ENCODE measurements at places on chromosomes 4 and X.

GRCh38 chrX:129540068-129540653 lies at the start of gene OCRL:
Gene OCRL (plus strand): TSS chrX:129540259. CDS start chrX:129540440, 181 bp downstream.
- peak; percentile 68 for DNase-seq

- no peak for DNase-seq
Measured at GRCh38 chrX:3066555-3066954, 25.3 kb downstream of the ARSF start.

DNA sequence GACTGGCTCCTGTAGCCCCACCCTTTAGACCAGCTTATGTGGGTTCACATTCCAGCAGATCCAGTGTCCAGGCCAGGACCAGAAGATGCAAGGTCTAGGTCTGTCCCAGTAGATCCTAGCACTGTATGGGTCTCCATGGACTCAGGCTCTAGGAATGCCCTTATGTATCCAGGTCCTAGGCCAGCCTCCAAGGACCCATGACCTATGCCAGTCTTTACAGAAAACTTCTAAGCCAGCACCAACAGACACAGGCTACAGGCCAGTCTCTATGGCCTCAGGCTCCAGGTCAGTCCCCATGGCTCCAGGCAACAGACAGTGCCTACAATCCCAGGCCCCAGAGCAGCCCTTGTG lies 45.2 kb upstream of the MAGED4 start:
- no peak for DNase-seq

- no peak for DNase-seq
Measured at GRCh38 chr4:184583738-184584502, 65.3 kb downstream of the CASP3 start.

DNA sequence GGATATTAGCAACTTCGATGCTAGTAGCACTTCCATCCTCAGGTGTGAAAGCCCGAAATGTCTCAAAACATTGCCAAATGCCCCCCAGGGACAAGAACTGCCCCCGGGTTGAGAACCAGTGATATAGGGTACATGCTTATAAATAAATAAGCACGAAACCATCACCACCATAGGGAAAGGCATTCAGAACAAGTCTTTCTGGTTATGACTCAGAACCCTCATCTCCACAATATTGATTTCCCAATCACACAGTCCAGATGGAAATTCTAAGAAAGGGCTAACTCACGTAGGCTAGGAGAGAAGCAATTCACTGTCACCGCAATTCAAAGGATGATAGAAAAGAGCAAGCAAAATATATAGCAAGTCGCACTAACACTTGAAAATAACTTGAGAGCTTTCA lies 84.8 kb downstream of the ANOS1 start:
- DNase-seq, result no peak

GRCh38 chr4:111639876-111640275 lies 505.4 kb upstream of the FAM241A start:
- no peak for DNase-seq

DNA sequence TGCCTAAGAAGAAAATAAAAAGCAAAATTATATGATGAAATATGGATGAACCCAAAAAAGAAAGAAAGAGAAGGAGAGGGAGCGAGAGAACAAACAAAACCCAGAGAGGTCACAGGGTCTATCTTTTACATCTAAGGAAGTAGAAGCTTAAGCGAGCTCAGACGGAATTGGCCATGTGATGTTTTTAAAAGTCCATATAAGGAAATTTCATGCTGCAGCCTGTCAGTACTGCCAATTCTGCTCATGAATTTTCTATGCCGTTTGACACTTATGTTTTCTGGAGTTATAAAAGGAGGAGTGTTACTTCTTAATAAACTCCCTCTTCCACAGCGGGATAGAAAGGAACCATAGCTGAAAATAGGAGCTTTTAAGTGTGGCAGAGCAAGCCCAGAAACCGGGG lies 32.9 kb upstream of the DCX start:
- no peak for DNase-seq

DNA sequence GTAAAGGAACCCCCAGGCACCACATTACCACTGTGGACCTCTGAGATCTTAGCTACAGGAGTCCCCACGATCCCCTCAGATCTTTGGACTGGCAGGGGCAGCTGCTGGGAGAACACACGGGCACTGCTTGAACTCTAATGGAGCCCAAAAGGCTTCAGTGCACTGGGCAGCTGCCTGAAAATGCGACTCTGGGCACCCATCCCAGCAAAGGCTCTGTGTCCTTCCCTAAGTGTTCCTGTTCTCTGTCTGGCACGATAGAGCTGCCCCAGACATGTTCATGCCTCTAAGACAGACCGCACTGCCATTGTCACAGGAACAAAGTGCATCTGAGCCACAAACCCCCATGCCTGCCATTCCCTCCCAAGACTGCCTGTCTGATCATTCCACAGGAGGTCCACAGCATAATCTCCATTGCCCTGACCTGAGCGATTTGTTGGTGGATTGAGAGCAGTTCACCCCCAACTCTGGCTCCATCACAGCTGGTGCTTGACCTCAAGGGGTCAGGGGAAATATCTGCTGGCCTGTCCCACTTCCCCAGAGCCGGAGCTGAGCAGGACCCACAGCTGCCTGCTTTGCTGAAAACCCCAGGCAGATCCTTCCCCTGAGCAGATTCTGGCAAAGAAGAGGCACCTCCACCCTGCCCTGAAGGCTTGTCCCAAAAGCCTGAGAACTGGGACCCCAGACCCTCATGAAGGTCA lies 436.0 kb upstream of the INTU start:
- no peak for DNase-seq

- no peak for DNase-seq
Measured at GRCh38 chr4:84032372-84032771, 466.7 kb downstream of the NKX6-1 start.

DNA sequence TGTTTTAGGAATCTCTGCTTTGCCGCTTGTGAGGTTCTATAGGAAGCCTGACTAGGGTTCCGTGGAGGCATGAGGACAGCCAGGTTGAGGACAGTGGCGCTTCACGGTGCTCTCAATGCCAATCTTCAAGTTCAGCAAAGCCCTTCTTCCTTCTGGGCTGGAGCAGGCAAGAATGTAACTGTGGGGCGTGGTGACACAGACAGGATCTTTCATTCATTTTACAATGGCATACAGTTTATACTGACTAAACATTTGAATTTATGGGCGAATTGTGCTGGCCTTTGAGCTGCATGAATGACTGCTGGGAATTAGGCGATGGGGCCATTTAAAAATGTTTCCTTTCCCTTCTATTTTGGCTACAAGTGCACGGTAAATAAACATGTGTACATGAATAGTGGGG lies 2.9 kb upstream of the NHS start:
- no peak for DNase-seq

GRCh38 chr4:125317525-125317877 lies 2.7 kb downstream of the FAT4 start:
- DNase-seq, result peak; percentile 47

- no peak for DNase-seq
Measured at GRCh38 chrX:136619899-136620505, 28.0 kb upstream of the CD40LG start.

- DNase-seq, result no peak
Measured at GRCh38 chrX:27910412-27910811, 70.8 kb downstream of the DCAF8L1 start.

GRCh38 chrX:126929071-126929470 lies 109.5 kb downstream of the PRR32 start:
- DNase-seq, result no peak

DNA sequence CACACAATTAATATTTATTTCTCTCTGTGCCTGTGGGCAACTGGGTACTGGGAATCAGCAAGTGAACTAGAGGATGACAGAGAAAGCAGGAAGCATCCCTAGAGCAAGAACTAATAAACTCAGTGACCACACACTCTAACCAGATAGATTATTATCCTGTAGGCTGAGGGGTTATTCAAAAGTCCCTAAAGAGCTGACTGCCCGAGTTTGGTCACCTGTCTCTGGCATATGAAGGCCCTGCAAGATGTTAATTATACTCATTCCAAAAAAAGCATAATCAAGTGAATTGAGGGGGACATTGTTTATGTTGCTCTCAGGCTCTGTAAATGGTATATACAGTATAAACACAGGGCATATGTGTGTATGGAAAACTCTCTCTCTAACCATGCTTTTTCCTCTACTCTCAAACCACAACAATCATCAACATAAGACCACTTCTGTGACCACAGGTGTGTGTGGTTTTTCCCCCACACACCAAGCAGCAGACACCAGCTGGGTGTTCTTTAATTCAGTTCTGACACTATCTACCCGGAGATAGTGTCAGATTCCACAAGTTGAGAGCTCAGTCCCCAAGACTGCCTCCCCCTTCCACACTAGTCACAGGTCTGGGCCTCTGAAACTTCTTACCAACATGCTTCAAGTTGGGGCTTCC lies 6.2 kb upstream of the HPSE start:
- no peak for DNase-seq

DNA sequence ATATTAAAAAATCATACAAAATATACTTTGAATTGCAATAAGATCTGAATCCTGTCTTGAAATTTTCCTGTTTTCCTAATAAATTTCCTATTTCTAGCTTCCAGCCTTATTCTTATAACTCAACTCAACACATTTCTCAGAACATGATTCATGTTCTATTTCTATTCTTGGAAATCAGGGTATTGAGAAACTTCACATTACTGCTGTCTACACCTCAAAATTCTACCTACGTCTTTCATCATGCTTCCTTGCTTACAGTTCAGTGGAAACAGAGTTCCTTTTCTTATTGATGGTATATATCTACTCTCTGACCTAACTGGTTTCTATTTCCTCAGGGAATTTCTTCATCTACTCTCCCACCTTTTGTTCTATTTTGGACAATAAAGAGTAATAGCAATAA lies 2139.0 kb downstream of the ARAP2 start:
- no peak for DNase-seq

DNA sequence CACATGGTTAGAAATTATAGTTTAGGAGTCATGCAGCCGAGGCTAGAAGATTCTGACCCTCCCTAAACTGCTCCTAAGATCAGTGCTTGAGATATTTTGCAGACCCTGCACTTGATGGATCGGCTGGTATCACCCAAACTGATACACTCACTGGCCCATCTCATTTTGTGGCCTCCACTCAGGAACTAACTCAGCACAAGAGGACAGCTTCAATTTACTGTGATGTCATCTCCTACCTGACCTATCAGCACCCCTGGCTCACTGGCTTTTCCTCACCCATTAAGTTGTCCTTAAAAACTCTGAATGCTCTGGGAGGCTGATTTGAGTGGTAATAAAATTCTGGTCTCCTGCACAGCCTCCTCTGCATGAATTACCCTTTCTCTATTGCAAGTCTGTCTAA lies 450.9 kb downstream of the PCDH10 start:
- DNase-seq, result no peak

DNA sequence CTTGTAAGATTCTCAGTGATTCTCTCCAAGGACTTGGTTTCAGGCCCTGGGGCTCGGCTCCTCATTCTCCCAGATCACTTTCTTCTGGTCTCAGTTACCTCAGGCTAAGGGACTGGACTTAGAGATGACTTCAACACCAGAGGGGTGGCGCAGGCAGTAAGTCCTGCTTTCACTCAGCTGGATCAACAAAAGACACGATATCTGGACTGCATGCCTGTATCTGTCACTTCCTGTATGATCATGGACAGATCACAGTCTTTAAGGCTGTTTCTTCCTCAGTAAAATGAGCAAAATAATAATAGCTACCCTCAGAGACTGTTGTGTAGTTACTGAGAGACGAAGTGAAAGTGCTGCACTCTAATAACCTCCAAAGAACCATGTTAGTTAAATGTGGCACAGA lies 19.5 kb upstream of the CXCR3 start:
- no peak for DNase-seq

GRCh38 chr4:31081366-31081765 lies 361.2 kb downstream of the PCDH7 start:
- no peak for DNase-seq

DNA sequence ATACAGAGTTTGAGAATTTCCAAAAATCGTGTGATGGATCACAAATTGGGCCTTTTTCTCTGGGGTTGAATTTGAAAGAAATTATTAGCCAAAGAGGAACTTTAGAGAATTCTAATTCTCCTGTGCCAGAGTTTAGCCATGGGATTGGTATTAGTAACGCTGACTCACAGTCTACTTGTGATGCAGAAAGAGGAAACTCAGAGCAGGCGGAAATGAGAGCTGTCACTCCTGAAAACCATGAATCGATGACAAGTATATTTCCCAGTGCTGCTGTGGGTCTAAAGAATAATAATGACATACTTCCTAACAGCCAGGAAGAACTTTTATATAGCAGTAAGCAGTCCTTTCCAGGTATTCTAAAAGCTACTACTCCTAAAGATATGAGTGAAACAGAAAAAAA lies 64.9 kb downstream of the N4BP2 start:
- no peak for DNase-seq

DNA sequence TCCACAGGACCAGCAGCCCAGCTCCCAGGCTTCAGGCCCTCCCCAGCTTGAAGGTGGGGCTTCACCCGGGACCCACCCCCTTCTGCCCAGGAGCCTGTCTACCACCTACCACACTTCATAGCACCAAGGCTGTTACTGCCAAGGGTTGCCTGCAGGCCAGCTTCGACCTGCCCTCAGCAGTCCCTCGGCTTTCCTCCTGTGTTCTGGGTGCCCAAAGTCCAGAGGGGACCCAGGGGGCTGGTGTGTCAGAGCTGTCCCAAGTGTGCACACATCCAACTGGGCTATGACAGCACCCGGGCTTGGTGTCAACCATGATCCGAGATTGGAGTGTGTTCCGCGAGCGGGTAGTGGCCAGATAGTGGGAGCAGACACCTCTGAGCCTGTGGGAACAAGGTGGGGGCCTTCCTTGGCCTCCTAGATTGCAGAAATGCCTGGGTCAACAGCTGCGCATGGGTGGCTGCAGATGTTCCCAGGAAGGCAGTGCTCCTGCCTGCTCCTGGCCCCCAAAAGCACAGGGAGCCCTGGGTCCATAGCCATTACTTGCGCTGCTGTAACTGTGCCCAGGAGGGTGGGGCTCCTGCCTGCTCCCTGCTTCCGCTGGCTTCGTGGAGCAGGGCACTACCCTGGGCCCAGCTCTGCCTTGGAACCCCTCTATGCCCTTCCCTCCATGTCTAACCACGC lies 16.8 kb downstream of the SULT1B1 start:
- no peak for DNase-seq

DNA sequence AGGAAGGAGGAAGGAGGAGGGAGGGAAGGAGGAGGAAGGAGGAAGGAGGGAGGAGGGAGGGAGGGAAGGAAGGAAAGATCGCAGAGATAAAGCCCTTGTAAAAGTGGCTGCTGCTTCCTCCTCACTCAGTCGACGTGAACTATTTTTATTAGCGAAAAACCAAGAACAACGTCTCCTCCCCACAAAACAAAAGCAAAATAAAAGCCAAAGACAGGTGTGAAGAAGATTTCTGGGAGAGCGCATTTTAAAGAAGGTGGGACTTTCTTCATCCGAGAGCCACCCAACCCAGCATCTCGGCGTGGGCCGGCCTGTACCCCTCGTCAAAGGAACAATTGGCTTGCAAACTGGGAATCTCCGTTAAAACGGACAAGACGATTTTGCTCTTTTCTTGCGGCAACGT lies 40.7 kb upstream of the ASMTL start:
- no peak for DNase-seq

Measured in endothelial cell (in vitro differentiated cells).